ENCODE measurements at places on chromosomes 2 and 18. TPM values are rescaled to one million over a fixed set of nuclear protein-coding genes. Genes with fewer than 3 reads are reported as not detected.

The ZSWIM2 gene
- total RNA-seq = not detected

The EGR4 gene
- total RNA-seq = not detected

The WBP1 gene
- total RNA-seq = 27.6 TPM

The GLI2 gene
- total RNA-seq = 5.3 TPM

The ADRA2B gene
- total RNA-seq = under 0.01 TPM

The ATG16L1 gene
- 53.1 TPM for total RNA-seq

The NAT8 gene
- not detected for total RNA-seq

The CCDC74A gene
- 15.1 TPM for total RNA-seq

The PRKAG3 gene
- 0.41 TPM for total RNA-seq

The RGPD3 gene
- total RNA-seq = 0.45 TPM

The SERPINB5 gene
- total RNA-seq = not detected

The DSC2 gene
- 0.82 TPM for total RNA-seq

The REEP1 gene
- not detected for total RNA-seq

The TGFBRAP1 gene
- total RNA-seq = 7.0 TPM

The ADAM23 gene
- total RNA-seq = 7.8 TPM

The ERMN gene
- 0.18 TPM for total RNA-seq

The COLEC11 gene
- 0.09 TPM for total RNA-seq

Data from fibroblast of the aortic adventitia (primary cell).